ENCODE measurements at places on chromosomes 6 and 20.

- peaks cover 12% of the 10 kb centered on the region for H3K27me3 ChIP-seq
- no peak overlapping the region for H3K27ac ChIP-seq
- peaks cover 4% of the 10 kb centered on the region for H3K4me1 ChIP-seq
- no peak overlapping the region for H3K4me3 ChIP-seq
- no peak for DNase-seq
Observed at GRCh38 chr6:4342407-4343137, 207.2 kb upstream of the ECI2 start.

GRCh38 chr20:23200413-23200812 is 114.3 kb upstream of the CD93 start:
- DNase-seq = no peak
- peaks cover 8% of the 10 kb centered on the region for H3K27me3 ChIP-seq
- no peak overlapping the region for H3K4me3 ChIP-seq

DNA sequence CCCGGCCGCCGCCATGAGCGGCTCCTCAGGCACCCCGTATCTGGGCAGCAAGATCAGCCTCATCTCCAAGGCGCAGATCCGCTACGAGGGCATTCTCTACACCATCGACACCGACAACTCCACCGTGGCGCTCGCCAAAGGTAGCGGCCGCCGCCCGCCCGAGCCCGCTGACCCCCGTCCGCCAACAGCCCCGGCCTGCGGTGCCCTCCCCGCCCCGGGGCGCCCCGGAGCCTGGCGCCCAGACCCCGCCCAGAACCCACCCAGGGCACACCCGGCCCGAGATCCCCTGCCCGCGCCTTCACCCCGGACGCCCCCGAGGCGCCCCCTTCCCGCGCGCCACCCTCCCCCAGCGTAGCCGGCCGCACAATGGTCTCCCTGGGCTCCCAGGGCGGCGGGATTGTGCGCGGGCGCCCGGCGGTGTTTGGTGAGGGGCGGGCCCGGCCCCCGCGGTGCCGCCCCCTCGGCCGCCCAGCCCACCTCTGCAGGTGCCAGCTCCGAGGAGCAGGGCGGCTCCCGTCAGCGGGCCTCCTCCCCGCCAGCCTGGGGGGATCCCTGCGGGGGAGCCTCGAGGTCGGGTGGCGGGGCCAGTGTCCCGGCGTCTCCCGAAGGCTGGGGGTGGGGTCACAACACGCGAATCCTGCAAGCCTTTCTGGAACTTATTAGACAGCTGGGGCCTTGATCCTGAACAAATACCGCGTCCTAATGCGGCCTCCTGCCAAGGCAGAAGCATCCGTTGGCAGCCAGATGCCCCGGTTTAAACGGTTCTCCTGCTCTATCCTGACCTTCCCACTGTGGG is 577 bp downstream of the LSM14B start:
- H3K36me3 ChIP-seq = peaks cover 13% of the 10 kb centered on the region
- H3K27me3 ChIP-seq = no peaks in the 10 kb centered on the region
- peaks cover 16% of the 10 kb centered on the region for H3K4me1 ChIP-seq
- peak overlapping the region; percentile 82 for H3K4me3 ChIP-seq

DNA sequence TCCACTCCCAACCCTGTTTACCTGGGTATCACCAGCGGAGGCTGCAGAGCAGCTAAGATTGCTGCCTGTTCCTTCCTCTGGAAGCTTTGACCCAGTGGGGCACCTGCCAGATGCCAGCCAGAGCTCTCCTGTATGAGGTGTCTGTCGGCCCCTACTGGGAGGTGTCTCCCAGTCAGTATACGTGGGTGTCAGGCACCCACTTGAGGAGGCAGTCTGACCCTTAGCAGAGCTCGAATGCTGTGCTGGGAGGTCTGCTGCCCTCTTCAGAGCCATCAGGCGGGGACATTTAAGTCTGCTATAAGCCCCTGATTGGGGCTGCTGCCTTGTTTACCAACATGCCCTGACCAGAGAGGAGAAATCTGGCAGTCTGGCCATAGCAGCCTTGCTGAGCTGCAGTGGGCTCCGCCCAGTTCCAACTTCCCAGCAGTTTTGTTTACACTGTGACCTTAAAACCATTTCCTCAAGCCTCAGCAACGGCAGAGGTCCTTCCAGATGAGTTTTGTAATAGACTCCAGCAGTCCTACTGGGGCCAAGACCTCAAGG is 2.8 kb downstream of the RAET1E start:
- no peak overlapping the region for H3K27ac ChIP-seq
- H3K27me3 ChIP-seq = peaks cover 18% of the 10 kb centered on the region
- H3K4me1 ChIP-seq = peaks cover 4% of the 10 kb centered on the region
- no peak overlapping the region for H3K4me3 ChIP-seq

- H3K4me3 ChIP-seq = peak within 1 kb of the TSS; percentile 98
- no peak for DNase-seq
- H3K27ac ChIP-seq = peak within 1 kb of the TSS; percentile 96
- peaks cover 52% of the 10 kb centered on the region for H3K4me1 ChIP-seq
- H3K36me3 ChIP-seq = peaks cover 23% of the 10 kb centered on the region
- H3K27me3 ChIP-seq = no peaks in the 10 kb centered on the region
Observed at GRCh38 chr20:59006864-59007664, at the start of gene CTSZ. Gene CTSZ, minus strand, starts transcription at chr20:59007254. Its CDS starts 126 bp downstream, at chr20:59007128.

DNA sequence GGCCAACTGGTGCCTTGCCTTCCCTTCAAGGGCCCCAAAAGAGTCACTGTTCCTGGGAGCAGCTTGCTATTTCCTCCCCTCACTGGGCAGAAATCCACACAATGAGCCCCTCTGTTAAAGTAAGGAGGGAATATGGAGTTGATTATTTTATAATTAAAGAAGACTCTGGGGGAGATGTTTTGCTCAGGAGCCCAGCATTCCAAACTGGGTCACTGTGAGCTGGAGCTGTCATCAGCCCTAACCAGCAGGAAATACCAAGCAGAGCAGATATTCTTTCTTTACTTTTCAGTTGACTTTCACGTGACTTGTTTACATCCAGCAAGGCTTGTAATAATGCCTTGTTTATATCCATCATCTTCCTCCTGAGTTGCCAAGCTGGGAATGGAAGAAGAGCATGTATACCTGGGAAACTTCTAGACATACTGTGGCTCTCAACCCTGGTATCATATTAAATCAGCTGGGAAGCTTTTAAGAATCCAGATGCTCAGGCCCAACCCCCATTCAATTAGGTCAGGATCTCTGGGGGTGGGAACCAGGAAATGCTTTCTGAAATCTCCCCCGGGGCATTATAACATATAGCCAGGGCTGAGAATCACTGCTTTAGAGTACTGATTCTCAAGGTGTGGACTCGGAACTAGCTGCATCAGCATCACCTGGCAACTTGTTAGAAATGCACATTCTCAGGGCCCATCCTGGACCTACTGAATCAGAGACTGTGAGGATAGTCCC is 175.6 kb upstream of the MYLIP start:
- DNase-seq = no peak
- H3K27ac ChIP-seq = no peak overlapping the region

DNA sequence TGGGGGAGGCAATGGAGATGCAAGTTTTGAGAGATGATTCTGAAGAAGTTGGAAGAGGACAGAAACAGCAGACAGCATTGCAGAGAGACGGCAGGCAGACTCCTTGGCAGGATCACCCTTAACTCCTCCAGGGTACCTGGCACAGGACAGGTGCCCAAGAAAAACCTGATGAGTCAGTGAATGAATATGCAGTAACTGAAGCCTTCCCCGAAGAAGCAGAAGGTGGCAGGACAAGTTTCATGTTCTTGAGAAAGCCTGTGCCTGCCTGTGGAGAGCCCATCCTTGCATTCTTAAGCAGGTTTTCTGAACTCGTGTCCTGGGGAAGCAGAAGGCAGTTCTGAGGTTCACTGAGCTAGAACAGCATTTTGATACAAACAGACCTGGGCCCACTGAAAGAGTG is 79.6 kb upstream of the SASH1 start:
- H3K4me3 ChIP-seq = no peak overlapping the region
- H3K36me3 ChIP-seq = no peaks in the 10 kb centered on the region
- no peak overlapping the region for H3K27ac ChIP-seq
- no peak for DNase-seq

GRCh38 chr20:35823937-35824336 is 52.1 kb downstream of the PHF20 start:
- no peak for DNase-seq
- H3K36me3 ChIP-seq = peaks cover 30% of the 10 kb centered on the region
- H3K27ac ChIP-seq = no peak overlapping the region
- H3K27me3 ChIP-seq = no peaks in the 10 kb centered on the region
- peaks cover 24% of the 10 kb centered on the region for H3K4me1 ChIP-seq
- no peak overlapping the region for H3K4me3 ChIP-seq
